ENCODE measurements at places on chromosomes 16 and 17. TPM values are rescaled to one million over a fixed set of nuclear protein-coding genes. Genes with fewer than 3 reads are reported as not detected.

The CD300H gene
- total RNA-seq, result not detected

The AHSP gene
- not detected for total RNA-seq

The CLEC10A gene
- total RNA-seq, result not detected

The SEPTIN12 gene
- not detected for total RNA-seq

- peak; percentile 78 for DNase-seq
Observed at GRCh38 chr17:732067-732901, at the start of gene TLCD3A. Gene TLCD3A, plus strand, starts transcription at chr17:732596. Its CDS starts 52 bp downstream, at chr17:732648.

The ACOX1 gene
- 28.5 TPM for total RNA-seq

The CHRNE gene
- total RNA-seq, result 1.1 TPM

The GAST gene
- total RNA-seq, result not detected

The FLYWCH1 gene
- 42.3 TPM for total RNA-seq

DNA sequence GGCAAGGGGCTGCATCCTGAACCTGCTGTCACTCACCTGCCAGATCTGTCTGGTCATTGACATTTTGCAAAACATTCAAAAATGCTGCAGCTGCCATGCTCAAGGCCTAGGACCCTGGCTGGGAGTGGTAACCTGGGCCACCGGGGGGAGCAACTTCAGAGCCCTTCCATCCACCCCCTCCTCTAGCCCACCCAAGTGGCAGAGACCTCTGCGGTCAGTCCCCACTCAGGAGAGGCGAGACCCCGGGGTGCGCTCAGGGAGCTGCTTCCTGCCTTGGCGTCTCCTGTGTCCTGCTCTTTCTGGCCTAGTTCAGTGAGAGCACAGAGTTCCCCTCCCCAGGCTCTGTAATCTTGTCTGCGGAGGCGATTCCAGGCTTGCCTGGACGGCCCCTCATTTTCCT, 108.8 kb downstream of the CCDC182 start:
- no peak for DNase-seq

- DNase-seq, result no peak
Observed at GRCh38 chr16:1779741-1780676, 2.4 kb downstream of the SPSB3 start.

The CFAP119 gene
- 0.91 TPM for total RNA-seq

The HASPIN gene
- 12.7 TPM for total RNA-seq

GRCh38 chr16:56068816-56069215, 122.5 kb upstream of the GNAO1 start:
- DNase-seq, result no peak

- no peak for DNase-seq
Observed at GRCh38 chr17:8046929-8047768, 8.3 kb downstream of the ALOX15B start.

DNA sequence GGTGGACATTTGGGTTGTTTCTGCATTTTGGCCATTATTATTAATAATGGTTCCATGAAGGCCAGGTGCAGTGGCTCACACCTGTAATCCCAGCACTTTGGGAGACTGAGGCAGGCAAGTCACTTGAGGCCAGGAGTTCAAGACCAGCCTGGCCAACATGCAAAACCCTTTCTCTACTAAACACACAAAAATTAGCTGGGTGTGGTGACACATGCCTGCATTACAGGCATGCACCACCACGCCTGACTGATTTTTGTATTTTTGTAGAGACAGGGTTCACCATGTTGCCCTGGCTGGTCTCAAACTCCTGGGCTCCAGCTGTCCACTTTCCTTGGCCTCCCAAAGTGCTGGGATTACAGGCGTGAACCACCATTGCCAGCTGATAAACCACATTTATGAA, 58.5 kb downstream of the TNFRSF13B start:
- no peak for DNase-seq

DNA sequence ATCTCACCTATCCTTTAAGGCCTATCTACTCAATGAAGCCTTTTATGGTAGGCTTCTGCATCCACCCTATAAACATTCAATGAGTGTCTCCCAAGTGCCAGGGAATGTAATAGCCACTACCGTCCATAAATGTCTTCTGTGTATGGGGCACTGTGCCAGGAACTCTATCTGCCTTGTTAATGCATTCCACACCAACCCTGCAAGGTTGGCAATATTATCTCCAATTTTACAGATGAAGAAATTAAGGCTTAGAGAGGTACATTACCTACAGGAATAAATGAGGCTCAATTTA, 20.0 kb downstream of the MAP3K14 start:
- DNase-seq, result no peak

DNA sequence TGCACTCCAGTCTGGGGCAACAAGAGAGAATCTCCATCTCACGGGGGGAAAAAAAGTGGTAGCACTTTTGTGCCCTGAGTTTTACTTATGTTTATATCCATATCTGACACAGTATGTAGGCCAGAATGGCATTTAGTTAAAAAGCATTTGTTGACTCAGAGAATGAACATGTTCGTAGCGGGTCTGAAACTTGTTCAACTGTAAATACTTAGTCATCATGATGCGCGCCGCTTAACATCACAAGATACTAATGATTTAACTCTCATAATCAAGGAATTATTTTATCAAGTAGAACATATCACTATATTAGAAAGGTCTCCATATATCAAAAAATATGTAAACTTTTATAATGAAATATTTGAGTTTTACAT, 55.3 kb upstream of the ITGA2B start:
- no peak for DNase-seq

DNA sequence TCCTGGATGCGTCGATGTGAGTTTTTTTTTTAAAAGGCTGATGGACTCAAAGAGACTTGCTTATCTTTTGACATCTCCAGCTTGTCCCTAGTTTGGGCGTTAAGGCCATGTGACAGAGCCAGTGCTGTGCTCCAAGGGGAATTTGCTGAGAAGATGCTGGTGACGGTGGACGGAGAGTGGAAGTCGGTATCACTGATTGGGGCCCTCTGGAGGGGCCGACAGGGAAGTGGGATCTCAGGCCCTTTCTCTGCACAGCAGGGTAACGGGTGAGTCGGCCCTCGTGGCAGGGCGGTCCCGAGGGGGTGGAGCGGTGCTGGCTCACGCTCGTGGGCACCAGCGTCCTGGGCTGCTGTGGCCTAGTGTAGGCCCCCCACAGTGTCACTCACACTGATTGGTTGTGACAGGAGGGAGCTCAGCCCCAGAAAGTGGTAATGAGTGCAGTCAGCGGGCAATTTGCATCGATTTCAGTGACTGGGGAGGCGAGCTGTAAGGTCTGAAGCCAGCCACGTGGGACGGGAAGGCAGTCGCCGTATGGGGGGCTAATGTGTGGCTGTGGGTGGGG, 91.3 kb downstream of the TBC1D16 start:
- DNase-seq, result no peak

GRCh38 chr16:22878955-22879354, 65.0 kb downstream of the HS3ST2 start:
- DNase-seq, result no peak

- DNase-seq, result no peak
Observed at GRCh38 chr16:70678898-70679670, 6.8 kb downstream of the MTSS2 start.

DNA sequence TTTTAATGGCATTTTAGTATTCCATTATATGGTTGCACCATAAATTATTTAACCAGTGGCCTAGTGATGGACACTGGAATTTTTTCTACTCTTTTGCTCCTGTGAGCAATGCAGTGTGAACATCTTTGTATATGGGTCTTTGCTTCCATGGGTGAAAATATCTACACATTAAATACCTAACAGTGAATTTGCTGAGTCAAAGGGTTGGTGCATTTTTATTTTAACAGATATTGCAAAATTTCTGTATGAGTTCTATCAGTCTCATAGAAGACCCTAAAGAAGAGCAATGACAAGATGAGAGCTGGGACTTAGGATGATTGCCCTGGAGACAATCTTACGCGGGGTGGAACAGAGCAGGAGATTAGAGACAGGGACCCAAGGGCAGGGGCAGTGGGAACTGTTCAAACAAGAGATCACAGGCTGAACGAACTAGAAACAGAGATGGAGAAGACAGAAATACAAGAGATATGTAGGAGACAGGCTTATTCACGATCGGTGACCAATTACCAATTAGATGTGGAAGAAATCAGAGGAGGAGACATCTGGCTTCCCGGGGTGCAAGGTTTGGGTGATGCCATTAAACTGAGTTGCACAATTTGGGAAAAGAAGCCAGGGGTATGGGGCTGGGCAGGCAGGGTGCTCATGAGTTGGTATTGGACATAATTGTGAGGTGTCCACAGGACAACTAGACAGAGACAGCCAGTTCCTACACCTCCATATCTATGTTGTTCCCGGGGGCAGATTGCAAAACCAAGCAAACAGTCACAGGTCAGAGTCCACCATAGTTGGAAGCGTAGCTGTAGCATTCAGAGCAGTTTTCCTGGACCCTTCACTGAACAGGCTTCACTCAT, 39.9 kb upstream of the LONP2 start:
- DNase-seq, result no peak

- DNase-seq, result no peak
Observed at GRCh38 chr17:36024106-36024869, 6.5 kb upstream of the CCL23 start.

GRCh38 chr16:79653373-79653891, 52.9 kb upstream of the MAF start:
- no peak for DNase-seq

DNA sequence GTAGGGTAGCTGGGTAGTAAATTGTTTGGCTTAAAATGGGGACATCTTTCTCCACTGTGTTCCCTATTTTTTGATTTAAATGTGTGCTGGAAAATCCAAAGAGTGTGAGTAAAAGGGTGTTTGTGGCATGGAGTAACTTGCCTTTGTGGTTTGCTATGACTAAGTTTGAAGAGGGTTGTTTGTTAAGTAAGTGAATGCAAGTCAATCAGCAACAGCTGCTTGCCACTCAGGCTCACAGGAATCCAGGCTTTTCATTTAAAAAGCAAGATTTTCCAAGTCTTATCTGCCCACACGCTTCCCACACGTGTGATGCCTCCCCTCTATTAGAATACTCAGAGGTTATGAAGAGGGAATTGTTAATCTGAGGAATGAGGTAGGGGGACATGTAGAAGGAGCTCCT, 847.7 kb upstream of the RBFOX1 start:
- DNase-seq, result no peak

GRCh38 chr16:66020642-66021041, 345.8 kb upstream of the CDH5 start:
- no peak for DNase-seq

The KRTAP16-1 gene
- total RNA-seq, result not detected

The KRTAP1-5 gene
- not detected for total RNA-seq

DNA sequence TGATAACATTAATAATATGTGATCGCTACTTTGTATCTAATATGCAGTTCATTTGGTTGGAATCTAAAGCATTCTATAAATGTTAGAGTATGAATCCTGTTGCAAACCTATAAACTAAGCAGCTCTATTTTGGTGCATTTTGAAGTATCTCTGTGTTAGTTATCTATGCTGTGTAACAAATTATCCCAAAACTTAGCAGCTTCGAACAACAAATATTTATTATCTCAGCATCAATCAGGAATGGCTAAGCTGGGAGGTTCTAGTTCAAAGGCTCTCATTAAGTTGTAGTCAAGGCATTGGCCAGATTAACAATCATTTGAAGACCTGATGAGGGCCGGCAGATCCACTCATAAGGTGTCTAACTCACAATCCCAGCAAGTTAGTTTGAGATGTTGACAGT, 10.1 kb upstream of the MSI2 start:
- no peak for DNase-seq

The C17orf50 gene
- not detected for total RNA-seq

GRCh38 chr17:1573932-1574696, 11.5 kb upstream of the PITPNA start:
- DNase-seq, result peak; percentile 91

GRCh38 chr16:17134586-17134985, 336.2 kb downstream of the XYLT1 start:
- DNase-seq, result no peak

The SLC5A10 gene
- 0.06 TPM for total RNA-seq

GRCh38 chr17:17677299-17678040, 3.8 kb upstream of the RAI1 start:
- no peak for DNase-seq

The LITAFD gene
- total RNA-seq, result not detected

DNA sequence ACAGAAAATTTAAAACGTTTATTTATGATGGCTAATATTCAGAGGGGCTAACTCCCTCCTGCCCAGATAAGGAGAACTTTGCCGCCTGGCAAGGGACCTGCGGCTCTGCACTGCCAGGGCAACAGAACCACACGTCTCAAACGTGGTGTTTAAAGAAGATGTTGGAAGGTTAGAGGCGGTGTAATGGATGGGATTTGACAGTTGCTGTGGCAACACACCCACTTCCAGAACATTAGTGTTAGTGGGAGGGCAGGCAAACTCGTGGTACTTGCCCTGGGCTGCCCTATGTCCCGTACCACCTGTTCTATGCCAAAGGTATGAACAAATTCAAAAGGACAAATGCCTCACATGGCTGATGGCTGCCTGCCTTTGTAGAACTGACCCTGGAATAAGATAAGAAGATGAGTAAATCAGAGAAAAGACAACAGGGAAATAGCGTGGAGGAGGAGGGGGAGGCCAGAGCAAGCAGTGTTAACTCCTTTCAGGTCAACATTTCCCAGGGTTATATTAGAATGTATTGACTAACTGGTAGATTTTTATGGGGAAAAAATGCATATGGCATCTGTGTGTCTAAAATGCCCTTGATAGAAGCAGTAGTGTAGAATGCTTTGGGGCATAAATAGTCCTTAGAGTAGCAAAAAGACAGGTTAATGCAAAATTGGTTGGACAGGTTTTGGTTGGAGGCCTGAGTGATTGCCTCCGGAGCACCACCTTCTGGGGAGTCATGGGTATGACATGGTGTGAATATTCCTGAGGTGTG, 30.8 kb downstream of the HLF start:
- DNase-seq, result peak; percentile 41

GRCh38 chr16:23709536-23709935, 3.5 kb downstream of the ERN2 start:
- no peak for DNase-seq

GRCh38 chr16:35391328-35391727, 1931.9 kb downstream of the TP53TG3F start:
- DNase-seq, result peak; percentile 21

- DNase-seq, result peak; percentile 43
Observed at GRCh38 chr16:89442990-89443726, 47.2 kb downstream of the ANKRD11 start.

DNA sequence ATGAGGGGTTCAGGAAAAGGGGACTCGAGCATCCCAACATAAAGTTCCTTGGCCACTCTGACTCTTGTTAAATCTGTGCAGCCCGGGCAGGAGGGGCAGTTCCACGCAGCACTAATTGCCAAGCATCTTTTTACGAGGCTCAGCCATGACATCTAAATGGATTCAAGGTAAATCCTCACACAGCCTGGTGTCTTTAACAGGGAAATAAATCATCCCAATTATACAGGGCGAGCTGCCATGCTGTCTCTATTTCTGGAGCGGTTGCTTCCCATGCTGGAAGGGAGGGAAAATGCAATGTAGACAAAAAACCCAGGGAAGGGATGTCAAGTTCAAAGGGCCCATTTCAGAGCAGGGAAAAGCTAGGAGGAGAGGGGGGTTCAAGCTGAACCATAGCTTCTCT, 110.0 kb downstream of the GAS7 start:
- no peak for DNase-seq
